NCI-H774 (cell line): ENCODE measurements at places on chromosomes 7 and 10.

- DNase-seq: no peak
These were observed 91.3 kb downstream of the AVL9 start for GRCh38 chr7:32586291-32587221.

- no peak for DNase-seq
These were observed 5.6 kb downstream of the RHBDD2 start for GRCh38 chr7:75884476-75884875.

- DNase-seq: no peak
These were observed 15.4 kb downstream of the PTEN start for GRCh38 chr10:87878664-87879459.

DNA sequence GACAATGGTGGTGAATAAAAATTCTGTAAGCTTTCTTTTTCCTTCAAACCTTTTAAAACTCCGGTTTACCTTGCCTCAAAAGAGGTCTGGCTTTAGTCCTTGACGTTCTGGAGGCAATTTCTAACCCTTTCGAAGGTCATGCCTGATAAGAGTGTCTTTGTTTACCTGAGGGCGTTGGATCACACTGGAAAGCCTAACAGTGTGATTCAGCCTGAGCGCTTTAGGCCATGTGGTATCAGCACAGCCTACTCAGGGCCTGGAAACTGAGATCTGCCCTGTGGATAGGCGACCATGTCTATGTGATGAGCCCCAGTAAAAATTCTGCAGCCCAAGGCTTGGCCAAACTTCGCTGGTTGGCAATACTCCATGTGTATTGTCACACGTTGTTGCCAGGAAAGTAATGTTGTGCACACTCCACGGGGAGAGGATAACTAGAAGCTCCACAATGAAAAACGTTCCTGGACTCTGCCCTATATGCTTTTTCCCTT, 10.7 kb downstream of the CCDC6 start:
- DNase-seq: no peak

- no peak for DNase-seq
These were observed 3.0 kb upstream of the NAMPT start for GRCh38 chr7:106287786-106288185.
